ENCODE measurements at places on chromosomes 4 and X. TPM values are rescaled to one million over a fixed set of nuclear protein-coding genes. Genes with fewer than 3 reads are reported as not detected.

Gene LUZP4
- total RNA-seq, result not detected

Gene PRPS1
- total RNA-seq, result 196 TPM

DNA sequence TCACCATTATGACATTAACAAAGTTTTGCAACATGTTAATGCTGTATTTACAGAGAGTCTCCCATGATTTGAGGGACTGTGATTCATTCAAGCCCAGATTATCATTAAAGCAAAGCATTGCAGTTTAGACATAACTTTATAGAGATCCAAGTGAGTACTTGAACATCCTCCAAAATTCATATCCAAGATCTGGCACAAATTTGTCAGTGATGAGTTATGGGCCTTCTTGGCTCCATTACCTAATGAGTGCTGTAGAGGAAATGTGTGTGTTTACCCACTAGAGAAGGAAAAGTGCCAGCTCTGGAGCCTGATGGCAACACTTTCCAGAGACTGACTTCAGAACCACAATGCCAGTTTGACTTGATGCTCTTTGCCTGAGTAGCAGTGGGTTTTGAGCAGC, 432.3 kb downstream of the GALNTL6 start:
- no peak overlapping the region for H3K27ac ChIP-seq
- no peaks in the 10 kb centered on the region for H3K27me3 ChIP-seq
- no peak for DNase-seq
- no peak overlapping the region for H3K4me3 ChIP-seq
- H3K4me1 ChIP-seq, result no peaks in the 10 kb centered on the region

GRCh38 chr4:82780752-82781231, 17.8 kb downstream of the SCD5 start:
- no peak overlapping the region for H3K4me3 ChIP-seq
- no peak for DNase-seq
- peaks cover 2% of the 10 kb centered on the region for H3K27me3 ChIP-seq
- no peak overlapping the region for H3K27ac ChIP-seq
- H3K36me3 ChIP-seq, result no peaks in the 10 kb centered on the region

GRCh38 chr4:8502836-8503585, 62.4 kb downstream of the TRMT44 start:
- no peaks in the 10 kb centered on the region for H3K36me3 ChIP-seq
- DNase-seq, result no peak
- no peaks in the 10 kb centered on the region for H3K4me1 ChIP-seq

GRCh38 chr4:10965196-10965595, 280.6 kb upstream of the CLNK start:
- H3K27me3 ChIP-seq, result no peaks in the 10 kb centered on the region
- no peak for DNase-seq
- no peak overlapping the region for H3K27ac ChIP-seq
